Activated CD8-positive, alpha-beta T cell treated with anti-CD3 and anti-CD28 coated beads, Interleukin-2, amount 10 ng/mL, durations not matched to agents 7 days and 5 days (primary cell): ENCODE measurements at places on chromosomes 16 and 17.

DNA sequence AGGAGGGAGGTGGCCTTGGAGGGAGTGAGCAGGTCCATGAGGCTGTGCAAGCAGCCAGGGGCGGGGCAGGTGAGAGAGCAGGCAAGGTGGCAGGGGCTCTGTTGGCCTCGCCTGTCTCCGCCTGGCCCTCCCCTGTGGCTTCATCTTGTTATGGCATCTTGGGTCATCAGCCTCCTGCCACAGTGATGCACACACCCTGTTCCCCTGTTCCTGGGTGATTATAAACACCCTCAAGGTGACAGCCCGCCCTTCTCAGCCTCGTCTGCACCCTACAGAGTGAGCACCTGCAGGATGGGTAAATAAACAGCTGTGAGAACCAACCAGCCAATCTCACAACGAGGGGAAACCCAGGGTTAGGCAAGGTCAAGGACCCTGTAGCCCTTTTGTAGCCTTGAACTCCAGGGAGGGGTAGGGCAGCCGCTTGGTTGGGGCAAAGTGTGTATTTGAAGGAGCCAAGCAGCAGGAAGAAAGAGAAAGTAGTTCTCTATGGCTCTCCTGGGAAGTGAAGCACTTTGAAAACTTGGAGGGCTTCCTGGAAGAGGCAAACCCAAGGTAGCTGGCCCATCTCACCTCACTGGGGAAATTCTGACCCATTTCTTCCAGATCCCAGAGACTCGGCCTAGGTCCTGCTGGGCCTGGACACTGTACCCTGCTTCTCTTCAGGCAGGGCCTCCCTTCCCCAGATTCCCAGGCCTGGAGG lies 60.6 kb downstream of the NT5M start:
- no peak for DNase-seq

- DNase-seq: no peak
Measured at GRCh38 chr17:69461951-69462369, 47.5 kb downstream of the MAP2K6 start.

DNA sequence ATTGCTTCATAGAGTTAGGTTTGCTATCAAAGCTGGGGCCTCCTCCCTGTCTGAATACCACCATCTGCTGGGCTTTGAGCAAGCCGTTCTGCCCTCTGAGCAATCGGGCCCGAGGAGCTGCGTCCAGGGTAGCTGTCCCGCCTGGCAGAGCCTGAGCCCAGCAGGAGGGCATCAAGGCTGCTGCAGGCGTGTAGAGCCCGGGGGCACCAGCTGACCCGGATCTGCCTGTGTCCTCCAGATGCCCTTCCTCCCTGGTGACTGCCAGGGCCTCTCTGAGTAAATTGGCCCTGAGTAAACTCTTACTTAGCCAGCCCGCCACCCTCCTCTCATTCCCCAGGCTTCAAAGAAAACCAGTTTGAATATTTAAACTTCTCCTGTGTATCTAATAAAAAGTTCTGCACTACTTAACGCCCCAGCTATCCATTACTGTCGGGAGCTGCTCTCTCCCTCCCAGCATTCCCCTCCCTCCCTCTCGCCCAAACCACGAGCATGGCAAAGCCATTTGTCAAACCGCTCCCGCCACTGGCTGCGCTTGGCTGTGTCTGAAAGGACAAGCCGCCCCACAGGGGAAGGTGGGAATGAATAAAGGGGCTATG lies 16.4 kb downstream of the CDK5RAP3 start:
- no peak for DNase-seq

GRCh38 chr17:70157151-70157550 lies 12.2 kb upstream of the KCNJ2 start:
- DNase-seq: no peak

DNA sequence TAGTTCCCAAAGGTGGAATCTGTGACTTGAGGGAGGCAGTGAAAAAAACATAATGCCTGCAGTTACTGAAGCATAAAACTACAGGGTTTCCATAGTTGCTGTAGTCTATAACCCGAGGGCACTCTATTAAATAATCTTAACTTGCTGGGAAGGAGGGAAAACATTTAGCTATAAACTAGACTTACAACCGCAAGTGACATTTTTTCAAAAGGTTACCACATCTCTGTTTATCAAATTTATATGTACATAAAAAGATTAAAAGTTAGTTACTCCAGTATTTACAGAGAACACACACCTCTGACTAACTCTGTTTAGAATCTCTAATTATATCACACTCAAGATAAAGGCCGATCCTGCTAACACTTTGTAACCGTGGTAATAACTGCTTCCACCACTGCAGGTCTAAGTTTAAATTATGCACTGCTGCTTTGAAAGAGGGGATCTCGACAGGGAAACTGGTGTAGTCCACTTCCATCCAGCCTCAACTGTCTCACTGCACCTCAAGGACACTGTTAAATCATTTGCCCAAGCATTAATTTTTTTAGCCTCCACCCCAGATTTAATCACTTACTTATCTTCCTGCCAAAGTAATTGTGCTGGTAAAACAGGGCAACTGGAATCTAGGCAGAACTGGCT lies 14.6 kb downstream of the KCNJ16 start:
- DNase-seq: no peak

DNA sequence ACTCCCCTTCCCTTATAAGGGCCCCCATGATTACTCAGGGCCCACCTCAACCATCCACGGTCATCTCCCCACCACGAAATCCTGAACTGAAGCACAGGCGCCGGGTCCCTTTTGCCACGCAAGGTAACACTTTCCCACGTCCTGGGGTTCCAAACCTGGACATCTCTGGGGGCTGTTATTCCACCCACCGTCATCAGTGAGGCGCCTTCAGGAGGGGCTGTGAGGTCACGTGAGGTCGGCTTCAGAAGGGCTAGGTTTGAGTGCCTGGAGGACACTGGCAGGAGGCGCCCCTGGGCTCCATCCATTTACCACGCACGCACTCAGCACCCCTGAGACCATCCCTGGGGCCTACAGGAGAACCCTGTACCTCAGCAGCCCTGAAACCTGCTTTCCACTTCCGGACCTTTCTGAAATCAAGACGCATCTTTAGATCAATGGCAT lies 4.1 kb downstream of the CD2BP2 start:
- DNase-seq: no peak

GRCh38 chr17:2396192-2396567 lies 4.7 kb downstream of the MNT start:
- no peak for DNase-seq

DNA sequence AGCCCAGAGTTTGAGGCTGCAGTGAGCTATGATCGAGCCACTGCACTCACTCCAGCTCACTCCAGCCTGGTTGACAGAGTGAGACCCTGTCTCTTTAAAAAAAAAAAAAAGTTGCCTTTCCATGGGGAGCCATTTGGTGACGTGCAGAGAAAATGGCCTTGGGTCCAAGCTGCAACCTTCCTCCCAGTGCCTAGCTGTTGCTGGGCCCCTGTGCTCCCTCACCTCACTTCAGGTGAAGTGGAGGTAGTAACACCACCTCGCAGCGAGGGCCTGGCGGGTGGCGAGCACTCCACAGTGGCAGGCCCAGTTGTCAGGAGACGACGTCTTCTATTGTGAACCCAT lies 17.4 kb downstream of the SYT17 start:
- no peak for DNase-seq

GRCh38 chr17:58969612-58970011 lies 137.1 kb downstream of the TRIM37 start:
- no peak for DNase-seq

- DNase-seq: no peak
Measured at GRCh38 chr17:76446449-76447231, 6.3 kb downstream of the UBE2O start.

DNA sequence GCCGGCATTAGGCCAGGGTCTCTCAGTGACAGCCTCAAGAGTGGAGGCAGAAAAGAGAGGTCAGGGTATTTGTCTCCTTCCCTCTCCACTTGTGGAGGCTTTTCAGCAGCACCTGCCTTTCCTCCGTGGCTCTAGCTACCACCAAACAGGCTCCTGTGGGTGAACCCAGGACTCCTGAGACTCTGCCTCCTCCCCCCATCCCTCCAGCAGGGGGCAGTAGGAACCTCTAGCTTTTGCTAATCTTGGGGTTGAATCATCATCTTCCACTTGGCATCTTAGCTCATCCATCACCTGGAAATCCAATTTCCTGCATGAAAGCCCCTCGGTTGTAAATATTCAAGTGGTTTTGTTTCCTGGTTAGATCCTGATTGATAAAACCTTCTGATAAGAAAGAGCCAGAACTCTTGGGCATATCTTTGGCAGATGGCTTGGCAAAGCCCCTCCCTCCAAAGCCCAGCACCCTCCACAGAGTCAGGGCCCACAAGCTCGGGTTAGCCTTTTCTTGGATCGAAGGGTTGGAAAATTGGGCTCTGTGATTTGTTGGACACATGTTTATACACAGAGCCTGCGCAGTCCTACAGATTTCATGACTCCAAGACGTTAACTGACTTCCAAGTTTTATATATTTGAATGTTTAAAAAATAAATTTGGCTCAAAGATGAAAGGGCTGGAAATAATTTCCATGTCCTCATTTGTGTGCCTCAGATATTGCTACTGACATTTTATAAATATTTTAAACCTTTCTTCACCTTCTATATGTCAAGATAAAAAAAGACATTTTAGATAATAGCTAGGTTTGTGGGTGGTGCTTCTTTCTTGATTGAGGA lies 322.1 kb downstream of the MAP2K4 start:
- no peak for DNase-seq

DNA sequence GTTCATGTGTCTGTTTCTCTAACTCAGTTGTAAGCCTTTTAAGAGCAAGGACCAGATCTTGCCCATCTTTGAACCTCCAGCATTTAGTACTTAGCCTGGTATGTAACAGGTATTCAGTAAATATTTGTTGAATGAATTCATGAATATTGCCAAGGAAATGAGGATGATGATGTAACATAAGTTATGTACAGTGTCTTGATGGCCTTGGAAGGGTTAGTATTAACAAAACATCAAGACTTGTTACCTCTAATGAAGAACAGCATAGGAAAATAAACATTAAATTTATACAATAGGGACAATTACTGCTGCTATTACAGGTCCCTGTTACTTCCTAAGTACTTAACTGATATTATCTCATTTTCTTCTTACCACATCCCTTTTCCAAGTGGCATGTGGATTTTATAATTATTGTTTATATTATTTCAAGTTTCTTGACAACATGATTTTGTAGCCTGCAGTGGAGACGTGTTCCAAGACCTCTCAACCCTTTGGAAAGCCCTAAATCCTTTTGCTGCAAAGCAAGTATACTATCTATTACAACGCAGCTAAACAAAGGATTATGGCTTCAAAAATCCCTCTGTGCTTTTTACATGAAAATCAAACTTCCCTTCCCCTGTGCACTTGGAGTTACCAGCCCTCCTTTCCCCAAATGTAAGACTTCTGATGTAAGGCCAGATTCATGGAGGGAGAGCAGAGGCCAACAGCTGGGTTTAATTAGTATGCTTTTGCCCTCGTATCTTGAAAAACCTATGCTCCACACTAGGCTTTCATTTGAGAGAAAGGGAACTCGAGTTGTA lies 77.4 kb upstream of the SMIM36 start:
- no peak for DNase-seq

GRCh38 chr17:5241861-5242671 lies 7.4 kb upstream of the SCIMP start:
- no peak for DNase-seq

- no peak for DNase-seq
Measured at GRCh38 chr16:86431540-86431939, 78.8 kb upstream of the FOXF1 start.

DNA sequence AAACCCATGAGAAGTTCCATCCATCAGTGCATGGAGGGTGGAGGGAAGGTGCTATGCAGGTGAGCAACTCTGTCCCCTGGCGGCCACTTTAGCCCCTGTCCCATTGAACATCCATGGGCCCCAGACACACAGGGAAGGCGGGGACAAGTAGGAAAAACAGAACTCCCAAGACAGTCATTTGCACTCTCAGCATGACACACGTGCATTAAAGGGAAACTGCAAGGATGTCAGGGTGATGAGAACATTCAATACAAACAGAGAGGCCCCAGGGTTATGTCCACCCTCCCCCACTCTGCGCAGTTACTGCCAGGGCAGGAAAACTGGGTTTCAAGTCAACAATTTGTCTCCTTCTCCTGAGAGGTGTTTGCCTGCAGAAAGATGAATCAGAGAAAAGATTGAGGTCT lies 44.0 kb upstream of the AKTIP start:
- DNase-seq: no peak

DNA sequence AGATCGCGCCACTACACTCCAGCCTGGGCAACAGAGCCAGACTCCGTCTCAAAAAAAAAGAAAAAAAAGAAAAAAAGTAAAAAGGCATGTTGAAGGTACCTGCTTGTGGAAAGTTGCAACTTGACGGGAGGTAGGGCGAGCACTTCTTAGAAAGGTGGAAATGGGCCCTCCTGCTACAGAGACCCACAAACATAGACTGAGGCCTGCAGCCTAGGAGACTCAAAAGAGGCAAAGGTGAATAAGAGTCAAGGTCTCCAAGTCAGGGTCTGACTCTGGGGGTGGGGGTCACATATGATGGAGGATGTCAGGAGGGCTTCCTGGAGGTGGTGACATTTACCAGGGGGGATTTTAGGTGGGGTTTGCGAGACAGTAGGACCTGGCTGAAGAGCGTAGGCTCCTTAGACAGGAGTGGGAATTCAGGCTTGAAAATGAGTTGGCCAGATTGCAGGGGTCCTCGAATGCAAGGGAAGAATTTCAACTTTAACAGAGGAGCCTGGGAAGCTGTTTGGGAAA lies 303.0 kb downstream of the SEC14L1 start:
- DNase-seq: no peak

DNA sequence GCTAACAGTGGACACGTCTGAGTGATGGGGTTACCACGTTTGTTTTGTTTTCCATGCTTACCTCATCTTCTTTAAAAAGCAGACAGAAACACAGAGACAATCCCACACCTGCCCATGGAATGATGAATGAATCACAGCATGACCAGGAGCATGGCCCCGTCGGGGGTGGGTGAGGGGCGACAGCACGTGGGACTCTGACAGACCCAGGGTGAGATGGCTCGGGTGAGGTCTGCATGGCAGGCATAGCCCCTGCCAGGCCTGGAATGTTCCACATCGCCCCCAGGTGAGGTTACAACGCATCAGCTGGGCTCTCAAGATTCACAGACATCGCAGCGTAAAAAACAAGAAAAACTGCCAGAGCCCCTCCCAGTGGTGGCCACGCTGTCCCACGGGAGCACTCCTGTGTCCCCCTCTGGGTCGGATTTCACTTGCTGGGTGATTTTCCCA lies 18.1 kb downstream of the SLC7A5 start:
- no peak for DNase-seq

GRCh38 chr16:22008215-22009059 lies 526 bp downstream of the MOSMO start:
- peak; percentile 35 for DNase-seq

- no peak for DNase-seq
Measured at GRCh38 chr17:10648956-10649355, 8.2 kb downstream of the MYH3 start.

- DNase-seq: peak; percentile 38
Measured at GRCh38 chr16:48536614-48537200, 73.3 kb downstream of the N4BP1 start.

- no peak for DNase-seq
Measured at GRCh38 chr16:55176901-55177300, 147.1 kb upstream of the IRX6 start.

GRCh38 chr17:51496378-51496777 lies 236.0 kb downstream of the UTP18 start:
- no peak for DNase-seq

DNA sequence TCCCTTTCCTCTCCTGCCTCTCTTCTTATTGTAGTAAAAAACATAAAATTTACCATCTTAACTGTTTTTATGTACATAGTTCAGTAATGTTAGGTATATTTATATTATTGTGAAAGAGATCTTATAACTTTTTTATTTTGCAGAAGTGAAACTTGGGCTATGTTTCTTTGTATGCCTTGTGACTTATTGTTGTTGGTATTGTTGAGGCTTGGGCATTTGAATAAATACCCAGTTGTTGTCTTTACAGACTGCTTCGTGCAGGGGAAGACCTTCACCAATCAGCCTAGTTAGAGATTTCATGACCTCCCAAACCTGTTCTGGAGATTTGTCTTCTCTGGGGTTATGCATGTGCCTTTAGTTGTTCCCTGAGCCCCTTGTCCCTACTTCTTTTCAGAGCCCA lies 31.9 kb downstream of the REXO5 start:
- no peak for DNase-seq
